Germinal center (tissue), 1 donor: ENCODE measurements at places on chromosomes 2 and 18.

GRCh38 chr2:220394433-220394832 is 767.0 kb downstream of the SLC4A3 start:
- no peak for DNase-seq

- DNase-seq, result no peak
Measured at GRCh38 chr2:230164139-230164538, 55.6 kb downstream of the SP110 start.

DNA sequence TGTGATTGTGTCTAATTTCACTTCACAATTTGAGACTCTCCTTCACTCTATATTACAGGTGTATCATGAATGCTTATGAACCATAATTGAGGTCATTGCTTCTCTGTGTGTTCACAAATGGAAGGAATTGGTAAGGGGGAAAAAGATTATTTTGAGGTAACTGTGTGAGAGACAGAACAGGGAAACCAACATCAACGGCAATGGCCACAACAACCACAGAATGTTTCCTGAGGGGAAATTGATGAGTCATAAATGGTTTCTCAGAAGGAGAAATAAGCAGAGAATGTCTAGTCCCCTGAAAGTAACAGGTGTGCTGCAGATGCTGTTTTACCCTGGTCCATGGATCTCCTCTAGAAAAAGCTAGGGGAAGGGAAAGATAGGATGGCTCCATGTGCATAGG is 361.2 kb upstream of the GALNT5 start:
- no peak for DNase-seq

DNA sequence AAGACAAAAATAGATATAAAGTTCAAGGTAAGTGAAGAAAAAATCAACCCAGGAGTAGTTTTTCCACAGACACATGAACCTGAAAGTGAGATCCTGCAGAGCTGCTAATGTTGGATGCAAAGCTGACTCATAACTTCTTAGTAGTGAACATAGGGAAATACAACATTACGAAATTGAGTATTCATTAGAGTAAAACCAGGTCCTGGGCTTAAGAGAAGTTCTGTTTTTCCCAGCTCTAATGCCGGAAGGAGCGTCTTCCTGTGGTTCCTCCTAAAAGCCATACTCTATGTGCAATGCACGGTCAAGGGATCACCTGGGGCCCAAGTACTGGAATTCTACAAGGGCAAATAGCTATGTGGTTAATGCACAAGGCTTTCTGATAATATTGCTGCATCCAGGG is 141.7 kb downstream of the RBMS1 start:
- DNase-seq, result no peak

GRCh38 chr2:200411831-200412230 is 98.0 kb downstream of the KCTD18 start:
- DNase-seq, result no peak

DNA sequence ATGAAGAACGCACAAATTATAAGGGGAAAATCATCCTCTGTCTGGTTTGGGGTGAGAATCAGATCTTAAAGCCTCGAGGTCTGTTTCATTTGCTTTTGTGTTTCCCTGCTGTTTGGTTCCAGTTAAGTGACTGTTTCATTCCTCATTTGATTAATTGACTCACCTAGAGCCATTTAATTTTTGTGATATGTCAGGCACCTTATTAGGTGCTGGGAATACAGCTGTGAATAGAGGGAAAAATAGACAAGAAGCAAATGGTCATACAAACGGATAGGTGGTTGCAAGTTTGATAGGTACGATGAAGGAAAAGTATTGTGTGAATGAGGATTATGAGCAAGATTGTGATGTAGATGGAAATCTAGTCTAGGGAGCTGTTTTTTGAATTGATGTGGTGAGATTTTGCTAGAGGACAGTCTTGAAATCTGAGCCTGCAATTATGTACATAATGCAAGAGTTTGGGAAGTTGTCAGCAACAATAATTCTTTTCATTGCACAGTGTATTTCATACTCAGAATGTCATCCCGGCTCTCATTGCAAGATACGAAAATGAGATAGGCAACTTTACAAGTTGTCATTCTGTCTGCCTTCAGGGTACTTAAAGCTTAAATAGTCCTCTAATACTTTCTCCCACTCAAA is 2.2 kb downstream of the ACSL3 start:
- DNase-seq, result no peak

GRCh38 chr2:16407358-16407757 is 258.3 kb downstream of the CYRIA start:
- no peak for DNase-seq

GRCh38 chr2:109609352-109610024 is 4.3 kb downstream of the SEPTIN10 start:
- DNase-seq, result no peak

DNA sequence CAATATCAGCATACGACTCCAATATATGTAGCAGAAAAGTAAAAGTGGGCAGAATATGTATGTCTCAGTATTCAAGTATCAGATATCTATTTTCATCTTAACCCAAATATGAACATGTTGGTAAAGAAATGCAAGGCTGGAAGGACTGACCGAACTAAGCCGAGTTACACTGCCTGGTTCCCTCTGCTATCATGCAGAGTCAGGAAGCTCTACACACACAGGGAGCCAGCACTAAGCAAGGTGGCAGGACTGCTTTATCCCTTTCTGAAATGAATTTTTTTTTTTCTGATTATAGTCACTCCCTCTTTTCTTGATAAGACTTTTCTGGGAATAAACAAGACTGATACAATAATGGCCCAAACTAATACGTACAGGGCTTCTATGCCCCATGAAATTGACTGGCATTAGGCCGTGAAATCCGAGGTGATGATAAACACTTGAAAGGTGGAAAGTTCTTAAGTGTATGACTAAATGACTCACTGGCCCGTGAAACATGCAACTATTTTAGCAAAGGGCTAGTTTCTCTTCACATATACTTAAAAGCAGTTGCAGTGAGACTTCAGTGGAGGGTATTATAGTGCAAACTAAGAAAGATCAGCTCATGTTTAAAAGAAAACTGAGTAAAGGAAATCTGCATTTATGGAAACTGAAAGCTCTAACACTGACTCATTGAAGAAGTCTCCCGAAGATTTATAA is 14.9 kb downstream of the DPP4 start:
- DNase-seq, result no peak

GRCh38 chr2:7242189-7242867 is 325.1 kb downstream of the RNF144A start:
- DNase-seq, result no peak

- no peak for DNase-seq
Measured at GRCh38 chr18:79056827-79057367, 12.3 kb upstream of the ATP9B start.

GRCh38 chr2:54599914-54600313 is 123.5 kb upstream of the EML6 start:
- DNase-seq, result no peak

DNA sequence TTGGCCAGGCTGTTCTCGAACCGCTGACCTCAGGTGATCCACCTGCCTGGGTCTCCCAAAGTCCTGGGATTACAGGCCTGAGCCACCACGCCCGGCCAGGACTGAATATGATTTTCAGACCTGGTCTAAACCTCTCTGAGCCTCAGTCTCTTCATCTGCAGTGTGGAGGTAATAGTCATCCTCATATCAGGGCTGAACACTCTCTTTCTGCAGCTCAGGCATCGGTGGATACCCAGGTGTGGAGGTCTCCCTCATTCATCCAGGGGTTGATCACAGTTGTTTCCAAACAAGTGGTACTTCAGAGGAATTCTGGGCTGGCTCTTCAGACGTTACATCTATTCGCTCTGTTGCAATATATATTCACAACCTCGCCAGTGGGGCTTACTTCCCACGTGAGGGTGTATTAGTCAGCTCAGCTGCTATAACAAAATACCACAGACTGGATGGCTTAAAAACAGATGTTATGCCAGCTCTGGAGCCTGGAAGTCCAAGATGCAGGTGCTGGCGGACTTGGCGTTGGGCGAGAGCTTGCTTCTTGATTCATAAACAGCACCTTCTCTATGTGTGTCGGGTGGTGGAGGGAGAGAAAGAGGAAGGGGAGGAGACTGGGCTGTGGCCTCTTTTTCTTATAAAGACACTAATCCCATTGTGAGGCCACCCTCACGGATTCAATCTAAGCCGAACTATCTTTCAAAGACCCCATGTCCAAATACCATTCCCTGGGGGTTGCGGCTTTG is 2.9 kb upstream of the MBP start:
- no peak for DNase-seq

DNA sequence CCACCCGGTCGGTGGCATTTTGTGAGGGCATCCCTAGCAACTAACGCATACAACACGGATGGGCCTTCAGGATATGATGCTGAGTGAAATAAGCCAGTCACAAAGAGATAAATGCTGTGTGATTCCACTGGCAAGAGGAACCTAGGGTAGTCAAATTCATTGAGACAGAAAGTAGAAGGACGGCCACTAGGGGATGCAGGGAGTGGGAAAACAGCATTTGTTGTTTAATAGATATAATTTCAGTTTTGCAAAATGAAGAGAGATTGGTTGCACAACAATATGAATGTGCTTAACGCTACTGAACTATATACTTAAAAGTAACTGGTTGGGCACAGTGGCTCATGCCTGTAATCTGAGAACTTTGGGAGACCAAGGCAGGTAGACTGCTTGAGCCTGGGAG is 112.9 kb downstream of the AFF3 start:
- DNase-seq, result no peak

- peak; percentile 20 for DNase-seq
Measured at GRCh38 chr18:61892683-61893308, at the start of gene RNF152. Gene RNF152 (minus strand): TSS chr18:61893007. CDS start chr18:61816463, 76,544 bp downstream.

DNA sequence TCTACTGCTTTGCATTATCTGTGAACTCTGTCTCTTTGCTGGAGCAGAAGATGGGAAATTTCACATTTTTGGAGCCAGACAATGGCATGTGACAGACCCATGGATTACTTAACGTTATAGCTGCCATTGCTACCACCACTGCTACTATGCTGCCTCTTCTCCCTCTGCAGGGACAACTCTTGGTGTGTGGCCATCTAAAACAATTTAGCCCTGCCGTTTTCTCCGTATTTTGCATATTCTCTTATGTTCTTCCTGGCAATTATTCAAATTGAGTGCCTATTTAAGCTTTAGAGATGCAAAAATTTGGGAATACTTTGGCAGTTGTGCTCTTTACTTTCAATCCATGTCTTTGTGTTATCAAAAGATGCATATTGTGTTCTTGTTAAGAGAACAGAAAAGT is 386.8 kb downstream of the XIRP2 start:
- no peak for DNase-seq

DNA sequence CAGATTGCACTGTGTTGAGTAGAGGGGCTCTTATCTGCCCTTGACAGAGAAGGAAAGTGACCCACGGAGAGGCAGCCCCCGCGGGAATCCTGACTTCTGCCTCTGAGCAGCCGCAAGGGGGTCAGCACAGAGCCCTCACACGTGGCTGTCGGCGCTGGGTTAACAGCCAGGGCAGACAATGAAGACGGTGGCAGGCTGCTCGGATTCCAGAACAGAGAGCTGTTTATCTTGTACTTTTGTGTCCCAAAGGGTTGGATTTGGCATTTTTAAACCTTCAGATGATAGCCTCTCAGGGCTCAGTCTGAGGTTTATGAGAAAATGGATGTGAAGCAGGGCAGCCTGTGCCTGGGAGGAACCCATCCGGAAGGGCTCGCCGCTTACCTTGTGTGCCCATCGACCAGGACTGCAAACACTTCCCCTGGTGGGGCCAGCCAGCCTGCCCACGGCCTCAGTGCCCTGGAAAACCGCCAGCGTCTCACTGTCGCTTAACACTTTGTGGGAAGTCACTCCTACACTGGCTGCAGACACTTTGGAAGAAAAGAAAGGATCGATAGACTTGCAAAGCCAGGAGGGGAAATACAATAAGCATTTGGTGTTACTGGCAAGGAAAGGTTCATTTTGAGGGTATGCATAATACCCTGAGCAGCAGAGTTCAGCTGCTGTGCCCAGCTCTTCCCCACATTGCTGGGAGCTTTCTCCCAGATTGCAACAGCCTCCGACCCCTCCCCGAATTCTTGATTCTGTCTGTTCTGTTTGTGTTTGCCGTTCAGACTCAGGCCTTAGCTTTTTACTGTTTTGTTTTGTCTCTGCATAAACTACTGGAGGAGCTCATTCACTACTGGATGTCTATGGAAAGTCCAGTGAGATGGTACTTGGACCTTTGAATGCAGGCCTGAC is 325.3 kb upstream of the MYT1L start:
- DNase-seq, result no peak

DNA sequence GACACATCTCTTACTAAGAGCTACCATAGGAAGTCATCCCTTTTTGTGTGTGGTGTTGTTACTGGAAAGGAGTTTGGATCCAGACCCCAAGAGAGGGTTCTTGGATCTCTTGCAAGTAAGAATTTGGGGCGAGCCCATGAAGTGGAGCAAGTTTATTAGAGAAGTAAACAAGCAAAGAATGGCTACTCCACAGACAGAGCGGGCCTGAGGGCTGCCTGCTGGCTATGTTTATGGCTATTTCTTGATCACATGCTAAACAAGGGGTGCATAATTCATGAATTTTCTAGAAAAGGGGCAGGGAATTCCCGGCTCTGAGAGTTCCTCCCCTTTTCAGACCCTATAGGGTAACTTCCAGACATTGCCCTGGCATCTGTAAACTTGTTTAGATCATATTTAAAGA is 30.6 kb upstream of the PXDN start:
- DNase-seq, result no peak

GRCh38 chr2:3100386-3100785 is 277.2 kb downstream of the EIPR1 start:
- no peak for DNase-seq

DNA sequence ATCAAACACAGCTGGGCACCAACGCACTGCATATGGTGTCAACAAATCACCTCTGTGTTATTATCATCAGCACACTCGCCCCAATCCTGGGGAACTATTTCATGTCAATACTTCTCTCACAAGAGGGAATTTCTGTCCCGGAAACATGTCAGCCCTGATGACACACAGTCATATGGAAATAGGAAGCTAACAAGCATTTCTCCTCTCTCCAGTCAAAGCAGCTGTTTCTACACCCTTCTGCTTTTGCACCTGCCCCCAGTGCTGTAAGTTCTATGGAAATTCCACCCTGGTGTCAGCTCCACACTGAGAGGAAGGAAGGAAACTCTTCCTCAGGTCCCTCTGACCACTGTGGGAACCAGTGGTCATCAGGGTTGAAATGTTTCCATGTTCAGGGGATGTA is 447.6 kb upstream of the ID2 start:
- DNase-seq, result peak; percentile 50

GRCh38 chr18:419541-420175 is 80.8 kb downstream of the COLEC12 start:
- no peak for DNase-seq

DNA sequence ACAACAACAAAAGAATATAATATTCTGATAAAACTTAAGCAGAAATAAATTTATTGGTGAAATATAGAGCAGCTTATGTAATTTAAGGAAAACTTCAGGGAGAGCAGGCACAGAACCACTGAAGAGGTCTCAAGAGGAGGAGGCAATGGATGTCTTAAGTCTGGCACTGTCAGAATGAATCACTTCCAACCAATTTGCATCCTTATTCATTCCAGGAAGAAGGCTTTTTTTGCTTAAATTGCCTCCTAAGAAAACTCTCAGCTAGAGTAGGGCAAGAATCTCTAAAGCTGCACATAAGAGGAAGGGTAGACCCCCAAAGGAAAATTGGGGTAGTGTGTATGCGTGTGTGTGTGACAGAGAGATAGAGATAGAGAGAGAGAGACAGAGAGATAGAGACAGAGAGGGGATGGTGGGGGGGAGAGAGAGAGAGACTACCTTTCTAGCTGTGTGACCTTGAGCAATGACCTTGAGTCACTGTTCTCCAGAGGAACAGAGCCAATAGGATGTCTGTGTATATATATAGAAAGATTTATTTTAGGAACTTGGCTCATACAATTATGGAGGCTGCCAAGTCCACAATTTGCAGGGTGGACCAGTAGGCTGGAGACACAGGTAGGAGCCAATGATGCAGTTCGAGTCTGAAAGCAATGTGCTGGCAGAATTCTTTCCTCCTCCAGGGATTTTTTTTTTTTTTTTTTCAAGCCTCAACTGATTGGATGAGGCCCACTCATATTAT is 96.4 kb upstream of the LINC00305 start:
- no peak for DNase-seq

GRCh38 chr2:159710601-159711180 is 1.6 kb upstream of the MARCHF7 start:
- DNase-seq, result no peak
